Stimulated activated CD4-positive, alpha-beta T cell treated with anti-CD3 and anti-CD28 coated beads, Interleukin-15, amount 100 ng/mL, for 24 hours (primary cell): ENCODE measurements at places on chromosomes 3 and 15.

- peak; percentile 86 for DNase-seq
These were observed 17.7 kb downstream of the PTH1R start for GRCh38 chr3:46895204-46895660.

- DNase-seq = no peak
These were observed 277.5 kb upstream of the CDIN1 start for GRCh38 chr15:36301947-36302346.

DNA sequence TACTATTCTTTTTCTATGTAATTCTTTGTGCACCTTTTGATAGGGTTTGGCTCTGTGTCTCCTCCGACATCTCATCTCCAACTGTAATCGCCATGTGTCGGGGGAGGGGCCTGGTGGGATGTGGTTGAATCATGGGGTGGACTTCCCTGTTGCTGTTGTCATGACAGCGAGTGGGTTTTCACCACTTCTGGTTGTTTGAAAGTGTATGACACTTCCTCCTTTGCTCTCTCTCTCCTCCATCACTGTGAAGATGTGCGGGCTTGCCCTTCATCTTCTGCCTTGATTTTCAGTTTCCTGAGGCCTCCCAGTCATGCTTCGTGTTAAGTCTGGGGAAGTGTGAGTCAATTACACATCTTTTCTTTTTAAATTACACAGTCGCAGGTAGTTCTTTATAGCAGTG lies 225.8 kb upstream of the DPPA4 start:
- DNase-seq = peak; percentile 24

DNA sequence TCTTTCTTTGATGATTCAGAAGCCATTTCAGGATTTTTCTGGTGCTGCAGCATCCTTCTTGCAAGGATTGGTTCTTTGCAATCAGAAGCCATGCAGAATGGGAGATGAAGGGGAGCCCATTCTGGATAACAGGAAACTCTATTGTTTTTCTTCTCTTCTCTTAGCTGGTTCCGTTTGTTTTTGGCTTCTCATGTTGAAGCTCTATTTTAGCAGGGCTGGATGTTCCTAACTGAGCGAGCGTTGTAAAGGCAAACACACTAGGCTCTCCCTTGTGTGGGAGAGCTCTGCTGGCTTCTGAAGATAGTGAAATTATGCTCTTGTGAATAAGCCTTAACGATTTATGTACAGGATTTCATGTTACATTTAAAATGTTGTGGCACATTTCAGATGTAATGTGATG lies 8.3 kb downstream of the CACNA1D start:
- no peak for DNase-seq

DNA sequence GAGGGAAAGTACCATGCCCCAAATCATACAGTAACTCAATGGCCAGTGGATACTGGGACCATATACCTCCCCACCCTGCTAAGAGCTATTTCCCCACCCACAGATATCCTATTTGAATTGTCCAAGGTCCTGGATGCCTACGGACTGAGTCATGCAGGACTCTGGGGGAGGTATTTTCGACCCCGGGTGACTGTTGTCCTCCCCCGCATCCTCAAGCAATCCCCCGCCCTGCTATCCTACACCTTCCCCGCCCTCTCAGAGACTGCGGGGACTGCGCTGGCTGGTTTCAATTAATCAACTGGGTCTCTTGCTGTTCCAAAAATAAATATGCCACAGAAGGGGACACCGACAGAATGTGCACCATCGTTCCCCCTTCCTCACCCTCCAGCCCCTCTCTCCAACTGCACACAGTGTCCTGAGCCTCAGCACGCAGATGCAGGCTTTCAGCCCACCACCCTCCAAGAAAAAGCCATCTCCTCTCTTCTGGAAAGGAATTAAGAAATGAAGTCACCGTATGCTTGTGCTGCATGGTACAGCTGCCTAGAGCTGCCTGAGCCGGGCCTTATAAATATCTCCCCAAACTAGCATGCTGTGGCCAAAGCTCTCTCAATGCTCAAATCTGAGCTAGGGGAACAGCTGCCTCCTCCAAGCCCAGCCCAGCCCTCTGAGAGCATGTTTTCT lies 8.1 kb downstream of the CAV3 start:
- DNase-seq = no peak

- no peak for DNase-seq
These were observed 439.0 kb upstream of the ADAMTS9 start for GRCh38 chr3:65126527-65127410.

GRCh38 chr15:59274126-59274970 lies 67.7 kb downstream of the LDHAL6B start:
- no peak for DNase-seq

GRCh38 chr3:116139641-116140040 lies 305.6 kb downstream of the LSAMP start:
- no peak for DNase-seq

DNA sequence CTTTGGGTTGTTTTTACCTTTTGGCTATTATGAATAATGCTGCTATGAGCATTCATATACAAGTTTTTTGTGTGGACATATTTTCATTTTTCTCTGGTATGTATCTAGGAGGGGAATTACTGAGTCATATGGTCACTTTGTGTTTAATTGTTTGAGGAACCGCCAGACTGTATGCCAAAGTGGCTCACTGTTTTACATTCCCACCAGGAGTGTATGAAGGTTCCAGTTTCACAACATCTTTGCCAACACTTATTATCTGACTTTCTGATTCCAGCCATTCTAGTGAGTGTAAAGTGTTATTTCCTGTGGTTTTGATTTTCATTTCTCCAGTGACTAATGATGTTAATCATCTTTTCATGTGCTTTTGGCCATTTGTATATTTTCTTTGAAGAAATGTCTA lies 51.8 kb downstream of the CMTM7 start:
- DNase-seq = no peak

DNA sequence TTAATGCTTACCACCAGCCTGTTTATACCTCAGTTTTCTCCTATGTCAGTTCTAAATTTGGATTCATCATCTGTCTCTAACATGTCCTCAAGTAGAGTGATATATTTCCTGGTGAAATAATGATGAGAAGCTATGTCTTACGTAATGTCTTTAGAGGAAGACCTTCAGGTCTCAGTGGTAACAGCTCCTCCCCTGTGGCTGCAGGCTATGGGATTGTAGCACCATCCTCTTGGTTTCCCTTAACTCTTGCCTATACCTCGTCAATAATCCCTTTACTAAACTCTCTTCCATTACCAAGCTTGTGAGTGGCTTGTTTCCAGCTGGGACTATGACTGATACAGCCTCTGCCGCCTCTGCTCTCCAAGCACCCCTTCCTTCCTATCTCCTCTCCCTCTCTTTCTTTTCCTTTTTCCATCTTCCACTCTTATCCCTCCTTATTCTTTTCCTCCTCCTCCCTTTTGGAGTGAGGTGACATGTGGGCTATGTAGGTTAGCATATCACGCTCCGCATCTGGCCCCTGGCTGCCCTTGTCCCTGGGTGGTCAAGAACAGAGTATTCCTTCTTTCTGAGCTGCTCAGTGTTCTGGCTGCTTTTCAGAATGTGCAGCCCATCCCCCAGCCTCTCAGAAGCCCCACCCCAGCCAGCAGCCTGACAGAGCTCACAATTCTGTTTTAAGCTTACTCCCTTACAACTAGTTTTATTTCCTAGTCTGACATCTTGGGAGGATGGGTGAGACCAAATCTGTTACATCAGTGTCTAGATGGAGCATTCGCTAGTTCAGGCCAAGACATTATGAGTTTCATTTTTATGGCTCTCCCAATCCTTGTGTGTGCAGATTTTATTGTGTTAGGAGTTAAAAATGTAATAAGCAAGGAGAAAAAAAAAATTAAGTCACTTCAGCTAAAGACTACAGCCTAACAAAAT lies 75.0 kb upstream of the RNU6-1 start:
- DNase-seq = no peak

- no peak for DNase-seq
These were observed 51.6 kb downstream of the CHDH start for GRCh38 chr3:53794597-53794996.

DNA sequence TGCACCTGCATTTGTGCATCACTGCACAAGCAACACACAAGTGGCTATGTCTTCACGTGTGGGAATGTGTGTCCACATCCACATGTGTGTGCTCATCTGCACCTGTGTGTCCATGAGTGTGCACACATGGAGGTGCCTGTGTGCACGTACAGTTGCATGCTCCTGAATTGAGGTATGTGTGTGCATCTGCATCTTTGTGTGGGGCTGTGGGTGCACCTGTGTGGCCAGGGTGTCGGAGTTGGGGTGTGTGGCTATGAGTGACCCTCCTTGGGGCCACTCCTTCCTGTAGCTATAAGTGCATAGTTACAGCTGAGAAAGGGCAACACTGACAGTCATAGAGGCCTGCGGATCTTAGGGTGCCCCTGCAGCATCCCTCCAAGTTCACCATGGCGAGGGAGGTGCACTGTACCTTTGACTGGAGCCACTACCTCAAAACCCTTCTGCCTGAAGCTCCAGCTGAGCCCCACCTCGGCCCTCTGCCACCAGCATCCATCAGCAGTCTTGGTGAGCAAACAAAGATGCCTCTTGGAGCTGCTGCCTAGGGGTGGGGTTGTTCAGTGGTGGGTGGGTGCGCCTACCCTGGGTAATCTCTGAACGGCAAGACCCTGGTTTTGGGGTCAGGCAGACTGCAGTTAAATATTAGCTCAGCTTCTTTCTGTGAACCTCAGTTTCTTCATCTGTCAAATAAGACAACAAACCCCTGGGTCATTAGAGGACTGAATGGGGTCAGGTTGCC lies 5.2 kb upstream of the HHATL start:
- no peak for DNase-seq

DNA sequence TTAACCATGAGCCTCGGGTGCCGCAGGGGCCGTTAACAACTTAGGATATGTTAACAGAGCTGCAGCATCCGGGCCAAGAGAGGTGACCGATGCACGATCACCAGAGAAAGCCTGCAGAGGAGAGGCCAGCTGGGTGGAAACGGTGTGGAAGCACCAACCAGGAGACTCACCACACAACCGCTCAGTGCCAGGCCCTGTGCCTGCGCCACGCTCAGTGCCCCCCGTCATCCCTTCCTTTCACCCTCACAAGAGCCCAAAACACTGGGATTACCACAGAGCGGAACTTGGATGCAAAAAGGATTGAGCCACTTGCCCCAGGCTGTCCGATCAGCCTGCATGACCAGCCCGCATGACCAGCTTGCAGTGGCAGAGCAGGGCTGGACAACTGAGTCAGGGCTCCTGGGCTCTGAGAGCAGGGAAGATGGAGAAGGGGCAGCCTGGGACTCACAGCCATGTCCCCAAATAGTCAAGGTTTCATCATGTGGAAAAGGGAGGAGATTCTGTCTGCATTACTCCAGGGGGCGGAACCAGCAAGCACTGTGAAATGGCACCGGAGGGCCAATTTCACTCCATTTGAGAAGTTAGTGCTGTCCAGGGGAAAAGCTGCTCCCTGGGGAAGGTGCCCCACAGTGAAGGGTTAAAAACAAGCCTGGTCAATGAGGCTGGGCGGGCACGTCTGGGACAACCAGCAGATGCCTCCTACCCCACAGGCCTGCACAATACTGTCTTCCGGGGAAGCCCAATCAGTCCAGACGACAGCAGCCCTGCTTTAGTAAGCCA lies 156.8 kb downstream of the ATP10A start:
- no peak for DNase-seq

DNA sequence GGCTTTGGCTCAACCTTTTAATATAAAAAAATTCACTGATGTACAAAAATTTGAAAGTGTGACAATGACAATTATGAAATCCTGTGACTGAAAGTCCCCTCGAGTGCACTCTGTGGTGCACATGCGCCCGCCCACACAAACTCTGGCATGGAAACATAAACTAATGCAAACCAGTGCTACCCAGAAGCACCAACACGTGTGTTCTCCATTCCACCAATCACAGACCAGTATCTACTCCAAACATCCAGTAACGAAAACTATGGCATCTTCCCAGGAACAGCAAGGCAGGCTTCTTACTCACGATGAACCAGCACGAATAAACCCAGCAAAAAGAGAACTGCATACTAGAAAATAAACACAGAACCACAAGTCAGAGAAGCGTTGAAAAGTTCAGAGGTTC lies 11.7 kb upstream of the NMB start:
- DNase-seq = peak; percentile 69

- DNase-seq = peak; percentile 64
These were observed 778 bp upstream of the AP4E1 start for GRCh38 chr15:50907601-50908208.

GRCh38 chr3:115323380-115323779 lies 176.3 kb upstream of the ZBTB20 start:
- no peak for DNase-seq

DNA sequence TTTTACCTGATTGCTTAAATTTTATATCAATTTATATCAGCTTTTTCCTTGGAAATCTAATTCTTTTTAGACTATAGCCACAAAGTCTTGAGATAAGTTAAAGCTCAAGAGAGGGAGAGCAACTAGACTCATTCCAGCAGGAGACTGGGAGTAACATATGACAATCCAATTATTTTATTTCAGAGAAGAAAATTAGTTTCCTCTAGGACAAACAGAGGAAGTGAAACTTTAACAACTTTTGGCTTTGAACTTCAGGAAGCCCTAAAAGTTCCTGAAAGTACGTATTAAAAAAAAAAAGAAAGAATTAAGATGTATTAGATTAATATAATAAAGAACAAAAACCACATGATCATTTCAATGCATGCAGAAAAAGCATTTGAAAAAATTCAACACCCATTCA lies 13.9 kb upstream of the UBE2E2 start:
- DNase-seq = no peak

DNA sequence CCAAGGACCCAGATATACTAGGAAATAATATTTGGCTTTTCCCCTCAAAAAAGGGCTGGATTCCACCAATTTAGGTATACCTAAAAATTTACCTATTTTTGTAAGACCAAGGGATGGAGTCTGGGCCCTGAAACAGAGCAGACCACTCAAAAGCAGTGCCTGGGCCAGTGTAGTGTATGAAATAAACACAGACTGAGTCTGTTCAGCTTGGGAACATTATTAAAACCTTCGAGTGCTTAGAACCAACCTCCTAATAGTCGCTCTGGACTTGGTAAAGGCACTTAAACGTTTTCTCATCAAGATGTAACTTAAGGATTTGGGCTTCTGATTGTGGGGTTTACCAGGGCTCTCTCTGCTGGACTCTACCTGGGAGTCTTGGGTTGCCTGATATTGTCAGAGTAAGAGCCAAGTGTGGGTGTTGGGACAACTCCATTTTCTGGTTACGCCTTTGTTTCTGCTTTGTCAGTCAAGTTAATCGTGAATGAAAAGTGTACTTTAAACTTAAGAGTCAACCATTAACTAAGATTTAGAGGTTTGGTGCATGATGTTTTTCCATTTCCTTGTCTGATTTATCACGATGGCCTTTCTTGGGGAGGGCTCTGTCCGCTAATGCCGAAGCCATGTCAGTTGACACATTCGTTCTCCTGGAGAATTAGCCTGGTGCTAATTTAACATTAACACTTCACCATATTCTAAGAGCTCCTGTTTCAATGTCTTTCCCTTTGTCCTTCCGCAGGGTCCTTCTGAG lies 221.0 kb upstream of the TPM1 start:
- no peak for DNase-seq

- DNase-seq = no peak
These were observed 23.2 kb downstream of the ERICH6 start for GRCh38 chr3:150680562-150680961.
